Hindlimb muscle (tissue), 1 donor: ENCODE measurements at places on chromosomes 4 and X. TPM values are rescaled to one million over a fixed set of nuclear protein-coding genes. Genes with fewer than 3 reads are reported as not detected.

- DNase-seq = no peak
Measured at GRCh38 chrX:5236096-5236495, 992.6 kb downstream of the NLGN4X start.

GRCh38 chr4:41745292-41746024 is 3.1 kb downstream of the PHOX2B start:
- no peak for DNase-seq

CXorf66 gene
- polyA plus RNA-seq = not detected

DNA sequence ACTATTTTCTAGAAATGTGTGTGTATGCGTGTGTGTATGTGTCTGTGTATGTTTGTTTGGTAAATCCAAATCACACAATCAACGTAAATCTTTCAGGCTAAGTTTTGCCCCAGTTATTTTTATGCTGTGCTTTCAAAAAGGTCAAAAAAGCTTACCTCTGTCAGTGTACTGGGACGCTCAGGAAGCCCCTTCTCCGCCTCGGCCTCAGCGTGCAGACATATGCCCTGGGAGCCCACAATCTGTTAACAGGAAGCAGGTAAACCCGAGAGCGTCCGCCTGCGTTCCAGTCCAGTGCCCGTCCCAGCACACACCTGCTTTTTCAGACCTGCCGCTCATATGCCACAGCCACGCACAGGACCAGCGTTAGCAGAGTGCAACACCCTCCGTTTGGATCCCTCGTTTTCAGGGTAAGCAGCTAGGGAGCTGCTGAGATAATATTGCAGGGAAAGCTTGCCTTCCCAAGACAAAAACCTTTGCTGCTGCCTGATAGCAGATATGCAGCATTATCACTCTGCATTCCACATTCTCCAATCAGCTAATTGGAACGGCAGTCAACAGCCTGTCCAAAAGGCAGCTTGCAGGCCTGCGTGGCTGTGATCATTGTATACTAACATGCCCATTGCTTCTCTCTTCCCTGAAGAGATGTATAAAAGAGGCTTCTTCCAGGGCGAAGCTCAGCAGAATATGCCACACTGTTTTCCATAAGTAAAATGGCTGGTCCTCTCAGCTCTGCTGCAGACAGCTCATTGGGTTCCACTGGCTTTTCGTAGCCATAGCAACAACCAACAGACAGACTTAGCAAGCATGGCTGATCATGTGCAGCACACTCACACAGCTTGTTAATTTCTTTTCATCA is at the start of gene SORBS2:
TSS of gene SORBS2 (minus strand) at position 686 of the 856 bp plus-strand sequence. CDS start 121,623 bp downstream, outside the sequence.
- no peak for DNase-seq

AFAP1 gene
- polyA plus RNA-seq = 38.3 TPM

- DNase-seq = no peak
Measured at GRCh38 chrX:134929808-134930207, 61.0 kb upstream of the SMIM10 start.

DNA sequence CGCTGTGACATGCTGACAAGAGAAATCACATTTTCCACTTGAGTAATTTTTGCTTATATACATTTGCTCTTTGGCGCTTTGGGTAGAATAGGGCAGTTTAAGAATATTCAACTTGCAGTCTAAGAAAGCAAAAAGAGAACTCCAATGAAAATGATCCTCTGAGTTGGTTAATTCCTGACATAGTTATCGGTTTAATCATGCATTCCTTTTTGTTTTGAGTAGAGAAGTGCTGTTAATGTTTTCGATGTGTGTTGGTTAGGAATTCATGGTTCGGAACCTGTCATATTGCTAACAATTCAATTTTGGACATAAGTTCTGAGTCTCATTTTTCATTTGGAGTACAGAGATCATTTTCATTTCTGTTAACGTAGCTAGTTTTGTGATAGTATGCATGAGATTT is 700.6 kb upstream of the PITX2 start:
- DNase-seq = no peak

DNA sequence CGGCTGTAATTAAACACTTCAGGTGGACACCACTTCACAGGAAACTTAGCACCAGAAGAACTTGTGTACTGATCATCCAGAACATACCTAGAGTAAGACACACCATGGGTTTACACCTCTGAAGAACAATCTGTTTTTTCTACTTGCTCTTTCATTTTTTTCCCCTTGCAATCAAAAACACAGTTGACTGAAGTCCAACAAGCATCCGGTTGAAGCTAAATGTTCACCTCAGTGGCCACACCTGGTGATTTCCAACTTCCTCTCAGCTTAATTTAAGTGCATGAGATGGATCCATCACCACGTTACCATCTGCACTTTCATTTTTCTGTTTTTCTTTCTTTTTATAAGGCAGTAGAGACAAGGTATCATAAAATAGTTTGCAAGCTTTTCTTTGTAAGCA is 4.9 kb upstream of the TXK start:
- DNase-seq = no peak

DNA sequence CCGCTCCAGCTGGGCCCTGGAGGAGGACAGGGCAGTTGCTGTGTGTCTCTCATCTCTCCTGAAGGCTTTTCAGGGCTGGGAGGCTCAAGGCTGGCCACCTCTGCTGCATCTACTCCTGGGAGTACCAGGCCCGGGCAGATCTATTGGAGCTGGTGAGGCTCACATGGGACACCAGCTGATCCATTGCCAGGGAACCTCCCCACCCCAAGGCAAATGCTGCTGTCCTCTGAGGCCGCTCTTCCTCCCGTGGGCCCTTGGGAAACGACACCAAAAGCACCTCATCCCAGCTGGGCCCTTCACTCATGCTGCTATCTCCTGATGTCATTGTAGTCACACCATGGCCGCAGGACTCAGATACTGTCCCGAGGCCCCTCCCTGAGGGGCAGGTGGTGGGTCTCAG is 3.6 kb downstream of the UBL4A start:
- no peak for DNase-seq

DNA sequence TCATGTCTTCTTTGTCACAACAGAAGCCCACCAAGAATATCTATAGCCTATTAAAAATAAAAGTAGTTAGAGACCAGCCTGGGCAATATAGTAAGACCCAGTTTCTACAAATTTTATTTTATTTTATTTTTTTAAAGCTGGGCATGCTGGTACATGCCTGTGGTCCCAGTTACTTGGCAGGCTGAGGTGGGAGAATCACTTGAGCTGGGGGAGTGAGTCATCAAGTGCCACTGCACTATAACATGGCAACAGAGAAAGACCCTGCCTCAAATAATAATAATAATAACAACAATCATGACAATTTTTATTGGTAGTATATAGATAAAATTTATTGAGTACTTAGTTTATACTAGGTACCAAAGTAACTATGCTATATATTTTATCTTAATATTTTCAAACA is 93.0 kb upstream of the NPFFR2 start:
- no peak for DNase-seq

DNA sequence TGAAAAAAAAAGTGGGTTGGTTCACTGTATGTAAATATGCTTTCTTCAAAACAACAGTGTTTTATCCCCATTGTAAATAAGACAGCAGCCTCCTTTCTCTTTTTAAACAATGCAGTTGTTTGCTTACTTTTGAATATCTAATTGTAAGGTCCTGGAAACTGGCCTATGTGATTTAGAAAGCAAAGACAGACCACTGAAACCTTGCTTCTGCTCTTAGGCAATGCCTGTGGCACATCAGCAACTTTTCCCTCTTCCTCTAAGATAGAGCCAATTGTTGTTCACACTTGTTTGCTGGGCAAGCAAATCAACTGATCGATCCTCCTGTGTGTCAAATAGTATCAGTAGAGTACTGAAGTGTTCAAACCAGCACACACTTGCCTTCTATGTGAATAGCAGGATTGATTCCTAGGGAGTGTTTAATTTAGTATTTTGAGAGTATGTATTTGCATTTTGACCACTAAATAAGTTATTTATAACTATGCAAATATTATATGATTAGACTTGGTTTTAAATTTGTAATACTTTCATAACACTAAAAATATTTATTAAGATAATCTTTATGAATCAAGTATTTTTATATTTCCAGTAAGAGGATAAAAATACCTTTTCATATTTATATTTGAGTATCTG is 55.4 kb upstream of the GRPR start:
- DNase-seq = no peak

DNA sequence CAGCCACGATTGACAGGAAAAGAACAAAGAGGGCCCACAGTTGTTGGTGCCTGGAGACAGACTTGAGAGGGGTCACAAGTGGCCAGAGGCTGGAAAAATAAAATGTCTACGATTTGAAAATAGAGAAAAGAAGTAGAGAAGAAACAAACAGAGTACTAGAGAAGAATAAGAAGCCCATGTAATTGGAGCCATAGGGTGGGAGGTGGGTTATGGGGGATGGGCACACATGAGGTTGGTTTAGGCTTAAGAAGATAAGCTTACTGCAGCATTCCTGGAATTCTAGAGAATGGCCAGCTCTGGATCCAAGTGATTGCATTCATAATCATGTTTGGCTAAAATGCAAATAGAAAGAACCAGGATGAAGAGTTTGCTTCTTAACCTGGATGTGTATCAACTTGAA is 210.7 kb downstream of the MAML3 start:
- DNase-seq = no peak

PJA1 gene
- 90.7 TPM for polyA plus RNA-seq

GRCh38 chrX:103258275-103258674 is 3.3 kb upstream of the TCEAL8 start:
- DNase-seq = no peak

L1CAM gene
- polyA plus RNA-seq = 2.5 TPM
